Thoracic aorta (tissue), 2 donors: ENCODE measurements at places on chromosomes 2 and 18. TPM values are rescaled to one million over a fixed set of nuclear protein-coding genes. Genes with fewer than 3 reads are reported as not detected.

TRIM43 gene
- total RNA-seq: not detected

GKN2 gene
- total RNA-seq: not detected

DNA sequence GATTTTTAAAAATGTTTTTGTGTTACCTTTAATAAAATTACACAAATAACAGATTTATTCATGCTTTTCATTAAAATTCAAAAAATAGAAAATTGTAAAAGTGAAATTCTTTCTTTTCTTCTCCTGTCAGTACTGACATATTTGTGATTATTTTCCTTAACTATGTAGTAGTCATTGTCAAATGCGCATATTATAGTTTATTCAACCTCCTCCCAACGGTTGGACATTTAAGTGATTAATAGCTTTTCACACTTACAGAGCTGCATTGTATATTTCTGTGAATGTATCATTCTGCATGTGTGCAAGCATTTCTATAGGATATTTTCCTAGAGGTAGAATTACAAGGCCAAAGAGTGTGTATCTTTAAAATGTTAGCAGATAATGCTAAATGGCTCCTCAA lies 259.2 kb downstream of the SH3BP4 start:
- no peak for DNase-seq

C2orf78 gene
- not detected for total RNA-seq

- no peak for DNase-seq
These were observed 73.7 kb downstream of the MEIS1 start for GRCh38 chr2:66508484-66509071.

DNA sequence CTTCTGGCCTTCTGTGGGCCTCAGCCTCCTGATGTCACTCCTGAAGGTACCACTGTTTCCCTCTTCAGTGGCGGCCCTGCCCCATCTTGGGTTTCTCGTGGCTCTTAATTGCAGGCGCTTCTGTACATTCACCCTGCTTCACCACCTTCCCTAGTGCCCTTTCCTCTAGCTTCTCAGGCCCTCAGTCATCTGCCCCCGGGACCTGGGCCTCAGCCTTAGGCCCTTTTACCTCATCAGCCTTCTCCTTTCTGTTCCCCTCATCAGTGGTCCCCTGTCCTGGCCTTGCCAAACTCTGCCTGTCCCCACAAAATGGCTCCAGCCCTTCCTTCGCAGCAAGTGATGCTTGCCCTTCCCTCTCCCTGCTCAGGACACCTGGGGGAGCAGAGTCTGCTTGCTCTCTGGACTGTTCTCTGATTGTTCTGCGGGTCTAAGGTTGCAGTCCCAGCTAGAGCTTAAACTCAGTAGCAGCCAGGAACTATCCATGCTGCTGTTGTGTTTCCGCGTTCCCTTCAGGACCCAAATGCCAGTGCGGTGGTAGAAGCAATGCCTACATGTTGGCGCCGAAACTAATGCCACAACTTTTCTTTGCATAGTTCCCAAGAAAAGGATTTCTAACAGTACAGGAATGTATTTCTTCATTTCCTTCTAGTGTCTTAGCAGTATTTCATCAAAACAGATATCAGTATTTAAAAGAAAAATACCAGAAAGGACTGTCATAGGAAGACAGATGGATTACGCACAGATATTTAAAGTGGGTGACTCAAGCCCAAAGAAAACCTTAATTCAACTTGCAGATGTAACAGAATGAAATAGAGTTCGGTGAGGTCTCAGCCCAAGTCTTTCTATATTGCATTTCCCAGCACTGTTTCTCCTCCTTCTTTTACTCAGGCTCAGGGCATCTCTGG lies 7.5 kb downstream of the ASB1 start:
- DNase-seq: no peak

DNA sequence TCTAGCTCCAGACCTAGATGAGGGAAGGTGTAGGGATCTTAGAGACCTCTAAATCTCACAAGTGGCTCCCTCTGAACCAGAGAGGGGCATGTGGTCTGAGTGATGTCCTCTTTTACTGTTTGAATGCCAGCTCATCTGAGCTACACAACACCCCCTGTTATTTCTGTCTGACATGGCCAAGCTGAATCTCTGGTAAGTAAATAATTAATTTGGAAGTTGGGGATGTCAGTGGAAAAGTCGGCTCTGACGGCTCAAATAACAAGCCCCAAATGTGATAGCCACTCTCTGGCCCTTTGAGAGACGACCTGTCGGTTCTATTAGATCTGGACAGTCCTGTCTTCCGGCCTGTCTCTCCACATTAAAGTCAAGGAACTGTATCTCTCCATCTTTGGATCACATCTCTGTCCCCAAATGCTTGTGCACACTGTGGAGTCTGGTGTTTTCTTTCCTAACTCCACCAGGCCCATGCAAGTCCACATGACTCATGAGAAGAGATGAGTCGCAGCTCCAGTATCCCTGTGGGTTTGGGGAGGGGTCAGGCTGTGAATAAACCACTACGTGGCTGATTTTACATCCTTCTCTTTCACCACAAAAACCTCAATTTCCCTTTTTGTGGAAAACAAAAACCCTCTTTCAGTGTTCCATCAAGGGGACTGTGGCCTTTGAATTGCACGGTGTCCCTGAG lies 52.5 kb downstream of the SETBP1 start:
- DNase-seq: peak; percentile 33

DNA sequence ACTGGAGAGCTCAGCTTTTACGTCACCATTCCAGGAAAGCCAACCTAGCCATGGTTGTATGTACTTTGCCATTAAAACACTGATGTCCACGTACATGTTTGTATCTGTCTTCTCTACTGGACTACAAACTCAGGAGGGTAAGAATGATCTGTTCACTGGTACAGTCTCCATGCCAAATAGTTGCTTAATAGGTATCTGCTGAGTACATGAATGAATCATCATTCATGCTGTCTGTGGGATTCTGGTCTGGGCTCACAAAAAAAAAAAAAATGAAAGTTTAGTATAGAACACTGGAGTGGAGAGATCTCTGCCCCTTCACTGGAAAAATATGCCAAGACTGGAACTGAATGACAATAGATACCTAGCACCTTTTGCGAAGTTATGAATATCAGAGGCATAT lies 102.6 kb upstream of the ITGA4 start:
- DNase-seq: no peak

DNA sequence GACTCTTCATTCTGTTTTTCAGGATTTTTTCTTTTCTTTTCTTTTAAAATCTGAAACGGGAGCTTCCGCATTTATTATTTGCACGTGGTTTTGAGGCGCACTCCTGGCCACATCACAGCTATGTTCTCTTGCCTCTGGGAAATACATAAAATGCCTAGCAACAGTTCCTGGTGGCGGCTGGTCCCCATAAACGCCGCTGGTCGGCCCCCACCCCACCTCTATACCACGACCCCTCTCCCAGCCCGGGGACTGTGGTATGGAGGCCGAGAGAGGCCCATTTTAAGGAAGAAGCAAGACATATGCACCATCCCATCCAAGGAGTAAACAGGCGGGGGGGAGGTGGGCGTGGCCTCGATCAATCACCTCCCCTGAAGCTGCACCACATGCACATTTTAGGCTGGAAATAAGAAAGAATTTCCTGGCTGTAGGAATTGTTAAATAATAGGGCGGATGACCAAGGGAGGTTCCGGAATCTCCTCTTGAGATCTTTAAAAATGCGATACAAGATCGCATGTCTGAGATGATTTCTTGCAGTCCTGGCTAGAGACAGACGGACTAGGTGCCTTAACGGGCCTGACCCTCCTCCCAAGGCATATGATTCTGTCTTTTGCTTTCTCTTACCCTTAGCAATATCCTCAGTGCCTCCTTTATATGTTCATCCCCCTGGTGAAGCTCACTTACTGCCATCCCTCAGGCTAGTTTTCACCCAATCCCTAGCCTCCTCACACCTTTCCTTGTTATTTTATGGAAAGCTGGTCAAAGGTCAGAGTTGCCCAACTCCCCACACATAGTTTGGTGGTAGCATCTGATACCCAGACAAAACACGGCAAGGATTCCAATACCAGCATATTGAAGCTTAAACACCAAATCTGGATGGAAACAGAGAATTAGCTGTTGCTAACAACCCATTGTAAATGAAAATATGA lies 82.4 kb downstream of the BCL2 start:
- no peak for DNase-seq

DNA sequence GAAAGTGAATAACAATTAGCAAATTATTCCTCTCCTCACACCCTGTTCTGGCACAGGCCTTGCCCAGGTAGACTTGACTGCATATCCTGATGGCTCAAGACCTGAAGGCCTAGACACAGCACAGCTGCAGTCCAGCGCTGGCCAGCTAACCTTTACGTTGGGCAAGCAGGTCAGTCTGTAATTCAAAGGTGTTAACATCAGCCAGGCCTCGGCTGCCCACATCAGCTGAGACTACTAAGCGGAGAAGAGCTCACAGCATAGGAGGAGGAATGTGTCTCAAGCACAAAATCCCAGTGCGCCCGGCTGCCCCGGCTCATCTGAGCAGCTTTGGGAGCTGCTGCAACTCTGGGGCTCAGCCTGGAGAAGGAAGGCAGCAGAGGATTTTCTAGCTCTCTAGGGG lies 33.5 kb upstream of the OTOF start:
- no peak for DNase-seq
